Activated naive CD8-positive, alpha-beta T cell treated with anti-CD3 and anti-CD28 coated beads for 36 hours (primary cell): ENCODE measurements at places on chromosomes 6 and 20. TPM values are rescaled to one million over a fixed set of nuclear protein-coding genes. Genes with fewer than 3 reads are reported as not detected.

PAK5 gene
- not detected for total RNA-seq

DNA sequence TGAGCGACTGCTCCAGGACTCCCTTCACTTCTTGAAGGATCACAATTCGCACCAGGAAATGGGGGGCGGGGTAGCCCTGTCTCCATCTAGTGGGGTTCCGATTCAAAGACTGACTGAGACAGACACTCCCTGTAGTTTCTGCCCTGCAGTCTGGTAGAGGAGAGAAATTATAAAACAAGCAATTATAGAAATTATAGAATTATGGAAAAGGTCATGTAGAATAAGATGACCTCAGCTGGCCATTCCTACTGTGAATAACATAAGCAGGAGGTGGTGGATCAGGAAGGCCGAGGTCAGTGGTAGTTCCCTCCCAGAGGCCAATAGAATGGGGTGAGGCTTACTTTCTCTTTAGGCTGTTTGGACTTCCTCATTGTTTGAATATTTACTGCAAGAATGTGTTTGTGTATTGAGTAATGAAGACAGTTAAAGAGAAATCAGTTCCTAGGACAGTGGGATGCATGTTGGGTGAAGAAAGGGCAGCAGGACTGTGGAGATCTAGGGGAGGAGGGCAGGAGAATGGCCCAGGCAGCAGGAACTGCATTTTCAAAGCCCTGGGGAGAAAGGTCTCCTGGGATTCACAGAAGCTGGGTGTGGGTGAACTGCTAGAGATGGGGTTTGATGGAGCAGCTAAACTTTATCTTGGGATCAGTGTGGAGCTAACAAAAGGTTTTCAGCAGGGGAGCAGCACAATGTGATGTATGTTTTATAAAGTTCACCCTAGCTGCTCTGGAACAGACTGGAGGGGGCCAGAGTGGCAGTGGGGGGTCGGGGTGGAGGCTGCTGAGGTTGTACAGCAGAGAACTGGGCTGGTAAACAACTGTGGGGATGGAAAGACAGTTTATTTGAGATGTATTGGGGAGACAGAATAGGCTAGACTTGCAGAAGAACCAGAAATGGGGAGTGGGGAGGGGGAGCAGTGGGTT lies 2.1 kb downstream of the ZNF341 start:
- H3K27ac ChIP-seq = peak overlapping the region; percentile 5
- peaks cover 20% of the 10 kb centered on the region for H3K4me1 ChIP-seq
- no peaks in the 10 kb centered on the region for H3K27me3 ChIP-seq
- peaks cover 19% of the 10 kb centered on the region for H3K36me3 ChIP-seq

DNA sequence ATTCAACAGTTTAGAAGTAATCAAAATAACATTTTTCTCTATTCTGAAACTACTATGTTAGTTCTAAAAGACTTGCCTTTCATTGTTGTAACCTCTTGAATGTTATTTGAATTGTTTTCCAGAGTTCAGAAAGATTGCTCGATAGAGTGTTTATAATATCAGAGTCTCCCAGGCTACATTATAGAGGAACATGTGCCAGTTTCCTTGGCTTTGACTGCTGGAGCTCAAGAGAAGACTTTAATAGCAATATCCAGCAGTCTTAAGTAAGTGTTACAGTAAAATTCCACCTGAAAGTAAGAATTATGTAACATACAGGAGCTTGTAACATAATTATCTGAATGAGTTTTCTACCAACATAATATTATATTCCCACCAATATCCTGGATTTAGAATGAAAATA lies 991.8 kb upstream of the ADGRB3 start:
- no peaks in the 10 kb centered on the region for H3K27me3 ChIP-seq
- no peaks in the 10 kb centered on the region for H3K4me1 ChIP-seq
- no peak overlapping the region for H3K4me3 ChIP-seq
- no peak overlapping the region for H3K27ac ChIP-seq
- no peaks in the 10 kb centered on the region for H3K36me3 ChIP-seq

GRCh38 chr6:33116841-33117711 lies 41.3 kb downstream of the HLA-DPB1 start:
- no peaks in the 10 kb centered on the region for H3K36me3 ChIP-seq
- H3K27me3 ChIP-seq = peaks cover 61% of the 10 kb centered on the region
- peaks cover 14% of the 10 kb centered on the region for H3K4me1 ChIP-seq

ADTRP gene
- 31.5 TPM for total RNA-seq

SLC35D3 gene
- total RNA-seq = not detected

POLR1H gene
- 45.3 TPM for total RNA-seq

SLC22A23 gene
- 0.24 TPM for total RNA-seq

GRCh38 chr6:108435391-108435790 lies 125.3 kb upstream of the FOXO3 start:
- H3K27ac ChIP-seq = no peak overlapping the region
- peaks cover 2% of the 10 kb centered on the region for H3K4me1 ChIP-seq
- H3K27me3 ChIP-seq = no peaks in the 10 kb centered on the region
- H3K36me3 ChIP-seq = peaks cover 5% of the 10 kb centered on the region
- H3K4me3 ChIP-seq = no peak overlapping the region
- DNase-seq = no peak

SLC22A1 gene
- 0.85 TPM for total RNA-seq

DNA sequence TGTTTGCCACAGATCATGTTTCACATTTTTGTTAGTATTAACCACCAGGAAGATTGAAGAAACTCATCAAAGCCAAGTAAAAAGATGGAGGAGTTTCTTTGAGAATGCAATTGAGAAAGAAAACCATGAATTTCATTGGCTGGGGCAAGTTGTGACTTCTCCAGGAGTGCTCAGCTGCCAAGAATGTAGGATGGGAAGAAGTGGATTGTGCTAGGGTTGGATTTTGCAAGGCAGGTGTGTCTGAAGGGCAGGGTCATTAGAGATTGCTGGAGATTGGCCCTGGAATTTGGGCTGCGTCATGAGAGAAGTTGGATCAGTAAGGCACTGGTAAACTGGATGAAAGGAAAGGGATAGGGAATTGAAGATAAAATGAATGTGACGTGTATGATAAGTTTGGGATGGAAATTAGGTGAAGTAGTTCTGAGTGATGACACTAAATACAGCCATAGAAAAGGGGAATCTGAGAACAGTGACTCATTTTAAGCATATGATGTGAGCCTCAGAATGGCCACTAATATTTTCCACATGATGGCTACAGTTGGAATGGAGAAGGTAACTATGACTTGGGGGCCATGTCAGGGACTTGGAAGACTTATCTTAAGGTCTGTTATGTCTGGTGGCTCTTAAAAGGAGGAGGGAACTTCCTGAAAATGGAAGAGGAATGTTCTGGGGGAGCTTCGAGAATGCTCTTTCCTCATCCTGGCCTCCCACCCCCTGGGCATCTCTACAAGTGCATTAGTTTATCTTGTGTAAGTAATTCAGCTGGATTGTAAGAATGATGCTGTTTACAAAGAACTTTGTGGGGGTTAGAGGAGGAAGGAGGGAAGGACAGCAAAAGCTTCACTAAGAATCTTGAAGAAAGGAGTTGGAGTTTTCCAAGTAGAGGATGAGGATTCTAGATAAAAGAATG lies 27.8 kb upstream of the ERVFRD-1 start:
- peaks cover 15% of the 10 kb centered on the region for H3K36me3 ChIP-seq
- no peaks in the 10 kb centered on the region for H3K27me3 ChIP-seq
- no peak for DNase-seq
- H3K4me3 ChIP-seq = no peak overlapping the region
- H3K4me1 ChIP-seq = peaks cover 18% of the 10 kb centered on the region

ATP6V1G2 gene
- 1.0 TPM for total RNA-seq

- H3K4me3 ChIP-seq = no peak overlapping the region
- peaks cover 12% of the 10 kb centered on the region for H3K27me3 ChIP-seq
- no peak overlapping the region for H3K27ac ChIP-seq
Measured at GRCh38 chr6:113317442-113317841, 539.7 kb upstream of the MARCKS start.
